Sigmoid colon (tissue), 7 donors: ENCODE measurements at places on chromosomes 3 and 15. TPM values are rescaled to one million over a fixed set of nuclear protein-coding genes. Genes with fewer than 3 reads are reported as not detected.

ACKR4 gene
- total RNA-seq = 5.0 TPM

TEX264 gene
- total RNA-seq = 71.2 TPM

LXN gene
- total RNA-seq = 8.6 TPM

GABRR3 gene
- not detected for total RNA-seq

SLC15A2 gene
- total RNA-seq = 1.4 TPM
